ENCODE measurements at places on chromosomes 6 and 20. TPM values are rescaled to one million over a fixed set of nuclear protein-coding genes. Genes with fewer than 3 reads are reported as not detected.

GRCh38 chr6:66200390-66200789 is 493.4 kb upstream of the EYS start:
- DNase-seq = no peak

GRCh38 chr6:64010666-64011065 is 375.1 kb downstream of the PHF3 start:
- no peak for DNase-seq

GRCh38 chr20:62856931-62857619 is 4.5 kb downstream of the TCFL5 start:
- DNase-seq = no peak

GRCh38 chr20:16385462-16385861 is 187.8 kb downstream of the KIF16B start:
- no peak for DNase-seq

DNA sequence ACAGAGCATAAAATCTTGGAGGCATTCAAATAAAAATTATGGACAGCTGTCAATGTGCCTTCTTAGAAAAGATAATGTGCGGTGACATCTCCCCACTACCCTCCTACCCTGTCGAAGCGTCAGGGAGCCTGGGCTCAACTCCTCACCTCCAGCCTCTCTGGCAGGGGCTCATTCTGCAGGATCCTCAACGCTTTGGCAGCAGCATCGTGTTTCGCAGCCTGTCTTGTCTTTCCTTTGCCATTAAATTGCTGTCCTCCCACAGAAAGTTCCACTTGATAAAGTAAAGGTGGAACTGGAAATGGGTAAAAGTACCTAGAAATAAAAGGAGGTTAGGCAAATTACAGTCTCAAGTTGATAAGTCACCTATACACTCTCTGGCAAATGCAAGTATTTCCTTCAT is 36.7 kb downstream of the STAU1 start:
- DNase-seq = no peak

GRCh38 chr6:118263921-118264486 is 284.1 kb upstream of the PLN start:
- no peak for DNase-seq

GRCh38 chr6:1297746-1298145 is 14.2 kb upstream of the FOXQ1 start:
- DNase-seq = no peak

DNA sequence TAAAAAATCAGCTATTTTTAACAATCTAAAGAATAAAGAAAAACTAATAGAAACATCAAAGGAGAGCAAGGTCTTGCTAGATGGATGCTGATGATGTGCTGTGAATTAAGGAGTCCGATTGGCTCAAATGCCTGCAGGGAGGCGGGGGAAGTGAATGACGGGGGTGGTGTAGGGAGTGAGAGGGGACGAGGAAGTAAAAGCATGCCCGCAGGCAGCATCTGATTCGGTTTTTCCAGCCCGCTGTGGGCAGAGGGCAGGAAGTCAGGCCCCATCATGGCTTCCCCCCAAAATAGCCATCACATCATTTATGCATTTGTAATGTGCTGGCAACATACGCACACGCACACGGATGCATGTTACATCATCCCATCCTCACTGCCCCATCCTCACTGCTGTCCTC is 10.3 kb downstream of the RSPO4 start:
- DNase-seq = no peak

DNA sequence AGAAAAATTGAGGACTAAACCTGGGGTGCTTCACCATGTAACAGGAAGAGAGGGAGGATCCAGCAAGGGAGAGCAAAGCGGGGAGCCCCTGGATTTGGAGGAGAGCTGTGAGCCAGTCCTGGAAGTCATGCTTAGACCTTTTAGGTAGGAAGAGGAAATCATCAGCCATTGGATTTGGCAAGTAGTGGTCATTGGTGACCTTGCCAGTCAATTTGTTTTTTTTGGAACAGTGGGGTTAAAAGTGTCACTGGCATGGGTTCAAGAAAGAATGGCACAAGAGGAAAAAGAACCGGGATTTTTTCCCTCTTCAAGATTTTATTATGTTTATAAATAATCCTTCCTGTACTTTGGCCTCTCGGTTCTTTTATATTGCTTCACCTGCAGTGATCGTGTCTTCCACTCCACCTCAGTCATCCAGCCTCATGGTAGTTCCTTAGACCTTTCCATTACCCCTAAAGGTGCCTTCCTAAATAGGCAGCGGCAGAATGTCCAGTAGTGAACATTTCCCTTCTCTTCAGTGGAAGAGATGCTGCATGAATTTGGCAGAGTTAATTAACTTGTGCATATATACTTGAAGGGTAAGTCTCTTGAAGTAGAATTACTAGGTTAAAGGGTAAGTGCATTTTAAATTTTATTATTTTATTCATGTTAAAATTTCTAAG is 124.7 kb downstream of the QKI start:
- no peak for DNase-seq

- no peak for DNase-seq
Observed at GRCh38 chr6:98203170-98203806, 631.1 kb upstream of the POU3F2 start.

- DNase-seq = no peak
Observed at GRCh38 chr6:139685009-139685408, 310.6 kb upstream of the CITED2 start.

DNA sequence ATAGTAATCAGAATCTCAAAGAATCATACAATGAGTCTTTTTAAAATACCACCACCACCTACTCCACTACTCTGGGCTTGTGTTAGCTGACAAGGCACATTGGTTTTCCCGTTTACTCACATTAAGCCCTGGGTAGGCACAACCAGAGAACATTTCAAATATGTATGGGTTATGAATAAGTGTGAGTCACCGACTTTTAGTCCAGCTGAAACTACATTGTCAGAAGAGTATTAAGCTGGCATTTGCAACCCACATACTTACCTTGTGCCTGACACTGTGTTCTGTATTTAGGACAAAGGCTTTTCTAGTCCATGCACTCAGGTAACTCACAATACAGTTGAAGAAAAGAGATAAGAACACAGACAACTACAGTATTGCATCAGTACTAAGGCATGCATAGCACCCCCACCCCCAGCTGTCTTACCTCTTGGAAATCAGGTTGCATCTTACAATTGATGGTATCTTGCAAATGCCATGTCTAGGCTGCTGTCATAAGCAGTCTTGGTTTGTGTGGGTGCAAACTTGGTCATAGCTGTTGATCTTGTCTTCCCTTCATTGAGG is 40.3 kb upstream of the AHI1 start:
- no peak for DNase-seq

GRCh38 chr20:14801591-14802325 is 464.3 kb upstream of the FLRT3 start:
- DNase-seq = no peak

GRCh38 chr20:671252-672030 is 4.2 kb downstream of the SCRT2 start:
- DNase-seq = no peak

- no peak for DNase-seq
Observed at GRCh38 chr20:39874049-39874893, 814.8 kb downstream of the MAFB start.

DNA sequence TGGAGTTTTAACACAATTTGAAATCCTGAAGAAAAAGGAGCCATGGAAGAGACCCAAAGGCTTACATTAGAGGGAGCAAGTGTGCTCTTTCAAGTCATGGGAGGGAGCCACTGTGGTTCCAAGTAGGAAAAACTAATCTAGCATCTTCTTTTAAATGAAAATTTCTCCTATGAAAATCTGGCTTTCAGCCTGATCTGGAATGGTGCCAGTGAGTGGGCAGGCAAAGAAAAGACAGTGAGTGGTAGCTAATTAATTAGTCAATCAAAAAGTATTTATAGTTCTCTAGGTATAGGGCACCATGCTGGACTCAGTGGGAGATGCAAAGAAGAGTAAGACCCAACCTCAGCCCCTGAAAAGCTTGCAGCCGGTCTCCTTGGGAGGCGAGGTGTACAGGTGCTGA is 21.9 kb downstream of the CAP2 start:
- DNase-seq = no peak

- DNase-seq = no peak
Observed at GRCh38 chr6:49892280-49892679, 25.9 kb upstream of the CRISP1 start.

- no peak for DNase-seq
Observed at GRCh38 chr20:19833395-19833794, 75.3 kb downstream of the RIN2 start.

- no peak for DNase-seq
Observed at GRCh38 chr6:150202404-150202803, 59.6 kb downstream of the PPP1R14C start.

DNA sequence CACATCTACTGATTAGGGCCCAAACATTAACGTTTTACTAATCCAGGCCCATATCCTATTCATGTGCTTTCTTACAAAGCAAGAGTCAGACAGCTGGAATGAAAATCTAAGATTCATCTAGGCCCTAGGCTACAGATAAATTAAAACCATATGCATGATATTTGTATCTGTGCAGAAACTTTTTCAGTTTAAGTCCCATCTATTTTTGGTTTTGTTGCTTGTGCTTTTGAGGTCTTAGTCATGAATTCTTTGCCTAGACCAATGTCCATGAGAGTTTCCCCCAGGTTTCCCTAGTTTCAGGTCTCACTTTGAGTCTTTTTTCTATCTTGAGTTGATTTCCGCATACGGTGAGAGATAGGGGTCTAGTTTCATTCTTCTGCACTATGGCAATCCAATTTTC is 20.2 kb downstream of the ADNP start:
- no peak for DNase-seq

DNA sequence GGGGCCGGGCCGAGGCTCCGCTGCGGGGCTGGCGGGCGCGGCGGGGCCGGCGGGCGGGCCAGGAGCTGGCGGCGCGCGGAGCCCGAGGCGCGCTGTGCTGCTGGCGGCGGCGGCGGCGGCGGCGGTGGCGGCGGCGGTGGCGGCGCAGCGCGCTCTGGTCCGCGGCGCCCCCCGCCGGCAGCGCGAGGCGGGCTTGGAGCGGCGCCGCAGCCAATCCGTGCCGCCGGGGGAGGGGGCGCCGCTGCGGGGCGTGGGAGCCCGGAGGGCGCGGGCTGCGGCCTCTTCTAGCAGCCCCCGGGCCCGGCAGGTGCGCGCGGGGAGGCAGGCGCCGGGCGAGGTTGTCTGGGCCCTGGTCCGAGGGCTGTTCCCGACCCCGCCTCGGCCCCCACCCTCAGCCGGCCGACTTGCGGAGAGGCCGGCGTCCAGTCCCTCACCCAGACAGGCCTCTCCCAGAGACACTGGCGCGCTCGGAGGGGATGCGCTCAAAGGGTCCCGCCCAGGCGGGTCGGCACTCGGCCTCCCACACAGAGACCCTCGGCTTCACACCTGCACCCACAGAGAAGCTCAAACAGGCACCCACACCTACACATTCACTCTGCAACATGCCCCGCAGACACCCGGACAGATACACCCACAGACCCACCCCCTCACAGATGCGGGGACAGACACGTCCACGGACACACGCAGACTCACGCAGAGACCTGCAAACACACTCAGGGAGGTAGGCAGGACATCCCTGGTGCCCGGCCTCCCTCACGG is at the start of gene RIMS4:
Gene RIMS4 (minus strand): TSS at position 156 of the 759 bp plus-strand sequence. CDS start 275 bp downstream, outside the sequence.
- DNase-seq = no peak

DNA sequence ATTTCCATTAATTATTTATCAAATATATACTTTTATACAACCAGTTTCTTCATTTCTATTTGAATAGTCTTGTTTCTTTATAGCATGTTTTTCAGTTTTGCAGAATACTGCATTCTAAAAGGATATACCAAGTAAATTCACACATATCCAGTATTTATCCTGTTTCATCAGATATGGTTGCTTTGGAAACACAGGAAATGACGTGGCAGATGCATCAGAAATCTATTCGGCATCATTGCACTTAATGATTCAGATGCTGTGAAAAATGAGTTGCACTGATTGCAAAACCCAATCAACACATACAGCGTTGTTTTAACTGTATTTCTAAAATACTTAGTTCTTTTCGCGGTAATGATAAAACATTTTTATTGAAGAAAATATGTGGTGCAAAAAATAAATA is 594.9 kb downstream of the CDH26 start:
- DNase-seq = no peak

- DNase-seq = no peak
Observed at GRCh38 chr20:48098099-48098498, 312.8 kb upstream of the SULF2 start.

- DNase-seq = no peak
Observed at GRCh38 chr6:51019806-51020205, 201.1 kb downstream of the TFAP2B start.

DNA sequence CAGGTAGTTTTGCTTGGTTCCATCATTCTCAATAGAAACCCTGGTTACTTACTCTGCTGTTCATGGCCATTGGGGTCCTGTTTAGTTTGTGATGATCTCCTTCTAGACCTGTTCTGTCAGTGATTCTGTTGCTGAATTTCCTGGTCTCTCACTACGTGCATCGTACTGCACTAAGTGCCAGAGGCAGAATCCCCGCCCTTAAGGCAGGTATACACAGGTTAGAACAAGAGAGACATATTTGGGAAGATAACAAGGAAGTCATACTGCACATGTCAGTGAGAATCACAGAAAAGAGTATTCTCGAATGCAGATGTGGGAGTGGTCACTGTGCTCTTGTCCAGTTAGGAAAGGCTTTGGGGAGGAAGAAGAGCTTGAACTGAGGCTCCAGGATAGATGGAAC is 148.1 kb upstream of the MYLIP start:
- no peak for DNase-seq

DNA sequence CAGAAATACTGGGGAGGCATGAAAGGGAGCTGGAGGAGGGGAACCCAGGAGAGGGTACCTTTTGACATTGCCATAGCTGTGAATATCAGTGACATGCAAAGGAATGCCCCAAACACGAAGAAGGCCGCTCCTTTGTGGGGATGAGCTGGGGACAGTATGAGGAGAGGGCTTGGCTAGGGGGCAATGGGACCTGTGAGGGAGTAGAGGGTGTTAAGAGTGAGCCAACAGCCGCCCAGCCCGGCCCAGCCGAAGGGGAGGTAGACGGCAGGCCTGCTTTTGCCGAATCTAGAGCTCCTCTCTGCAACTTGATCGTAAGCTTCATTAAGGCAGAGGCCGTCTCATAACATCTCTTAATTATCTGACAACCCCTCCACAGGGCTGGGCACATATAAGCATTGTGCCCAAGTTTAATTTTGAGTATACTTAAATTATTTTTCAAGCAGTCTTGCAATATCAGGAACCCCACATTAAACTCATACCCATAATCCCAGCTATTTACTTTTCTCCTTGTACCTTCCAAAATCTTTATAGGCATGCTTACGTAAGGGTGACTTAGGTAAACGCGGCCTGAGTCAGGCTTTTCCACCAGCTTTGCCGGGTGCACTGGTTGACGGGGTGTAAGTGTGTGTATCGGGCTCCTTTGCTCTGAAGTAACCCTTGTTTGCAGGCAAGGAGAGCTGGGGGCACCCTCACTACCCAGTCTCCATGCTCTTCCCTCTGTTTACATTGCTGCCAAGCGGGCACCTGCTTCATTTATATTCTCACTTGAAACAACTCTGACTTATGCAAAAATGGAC is 24.9 kb upstream of the VEGFA start:
- no peak for DNase-seq

GRCh38 chr6:29858006-29858405 is 30.4 kb downstream of the HLA-G start:
- DNase-seq = no peak

ADGB gene
- total RNA-seq = not detected

TCF21 gene
- not detected for total RNA-seq

MARCKS gene
- total RNA-seq = 171 TPM

RSPO4 gene
- total RNA-seq = not detected

SCGN gene
- not detected for total RNA-seq

METTL24 gene
- total RNA-seq = not detected

PTCRA gene
- total RNA-seq = not detected

FAM110A gene
- 2.8 TPM for total RNA-seq

POLR1C gene
- total RNA-seq = 47.5 TPM

PKIG gene
- total RNA-seq = 326 TPM

LGSN gene
- total RNA-seq = not detected

PET117 gene
- 11.8 TPM for total RNA-seq

GJA1 gene
- 605 TPM for total RNA-seq

LY6G6C gene
- not detected for total RNA-seq

Measured in pulmonary artery endothelial cell (primary cell).